Stimulated activated CD8-positive, alpha-beta memory T cell treated with anti-CD3 and anti-CD28 coated beads, Interleukin-4, amount 100 ng/mL, for 4 hours (primary cell): ENCODE measurements at places on chromosomes 4 and X.

- no peak for DNase-seq
These were observed 766.5 kb downstream of the C4orf33 start for GRCh38 chr4:129862461-129862860.

- no peak for DNase-seq
These were observed 19.1 kb upstream of the SETD7 start for GRCh38 chr4:139575072-139575471.

- DNase-seq, result no peak
These were observed 499.1 kb upstream of the EPHA5 start for GRCh38 chr4:66169341-66169740.

DNA sequence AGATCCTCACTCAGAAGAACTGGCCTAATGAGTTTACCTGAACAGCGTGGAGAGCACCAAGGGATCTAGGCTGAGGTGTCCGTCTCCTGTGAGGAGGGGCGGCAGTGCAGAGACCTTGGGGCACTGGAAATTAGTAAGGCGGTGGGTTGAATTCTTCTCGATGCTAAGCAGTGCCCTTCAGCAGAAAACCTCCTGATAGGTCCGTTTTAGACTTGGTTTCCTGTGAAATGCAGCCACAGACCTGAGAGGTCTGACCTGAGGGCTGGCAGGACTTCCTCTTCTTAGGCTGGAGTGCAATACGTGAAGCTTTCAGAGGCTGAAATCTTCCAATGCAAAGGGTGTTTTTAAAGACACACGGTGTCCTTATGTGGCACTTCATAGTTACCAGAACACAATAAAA lies at the start of gene CLNK:
CLNK (minus strand) TSS at position 138 of the 400 bp plus-strand sequence. CDS start 16,899 bp downstream, outside the sequence.
- DNase-seq, result no peak

- DNase-seq, result no peak
These were observed 19.7 kb upstream of the DOCK11 start for GRCh38 chrX:118475903-118476302.
